ENCODE measurements at places on chromosomes 4 and X.

DNA sequence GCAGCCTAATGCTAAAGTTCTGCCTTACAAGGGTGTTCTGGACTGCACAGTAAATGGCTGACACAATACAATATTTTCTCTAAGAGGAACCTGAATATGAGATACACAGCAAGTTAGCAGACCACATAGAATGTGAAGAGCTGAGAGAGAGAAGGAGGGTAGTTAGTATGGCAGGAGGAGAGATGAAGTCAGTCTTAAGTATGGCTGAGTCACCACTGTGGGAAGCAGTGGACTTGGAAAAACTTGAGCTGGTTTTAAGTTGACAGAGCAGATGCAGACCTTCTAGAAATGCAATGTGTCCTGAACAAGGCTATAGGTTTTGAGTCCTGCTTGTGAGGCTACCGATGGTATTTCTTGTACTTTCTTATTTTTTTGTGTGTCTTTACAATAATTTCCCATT is 172.5 kb downstream of the SH2D1A start:
- DNase-seq, result no peak

GRCh38 chrX:31436424-31436823 is 364.6 kb upstream of the FTHL17 start:
- DNase-seq, result no peak

DNA sequence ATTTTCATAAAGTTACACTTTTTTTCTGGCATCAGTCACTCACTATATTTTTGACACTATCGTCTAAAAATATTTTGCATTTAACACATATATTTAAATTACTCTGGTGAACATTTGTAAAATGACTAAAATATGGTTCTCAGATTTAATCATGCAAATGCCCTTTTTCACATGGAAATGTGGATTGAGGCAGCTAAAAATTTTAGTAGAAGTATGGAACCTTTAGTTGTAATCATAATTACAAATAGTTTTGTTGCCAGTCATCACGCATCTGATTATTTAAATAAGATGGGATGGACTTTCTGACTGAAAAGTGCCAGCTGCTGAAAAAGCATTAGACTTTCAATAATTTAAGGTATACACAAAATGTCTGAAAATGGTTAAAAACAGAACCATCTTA is 119.3 kb downstream of the PDHA2 start:
- DNase-seq, result no peak

GRCh38 chr4:165709973-165710526 is 163.0 kb upstream of the TLL1 start:
- DNase-seq, result no peak

DNA sequence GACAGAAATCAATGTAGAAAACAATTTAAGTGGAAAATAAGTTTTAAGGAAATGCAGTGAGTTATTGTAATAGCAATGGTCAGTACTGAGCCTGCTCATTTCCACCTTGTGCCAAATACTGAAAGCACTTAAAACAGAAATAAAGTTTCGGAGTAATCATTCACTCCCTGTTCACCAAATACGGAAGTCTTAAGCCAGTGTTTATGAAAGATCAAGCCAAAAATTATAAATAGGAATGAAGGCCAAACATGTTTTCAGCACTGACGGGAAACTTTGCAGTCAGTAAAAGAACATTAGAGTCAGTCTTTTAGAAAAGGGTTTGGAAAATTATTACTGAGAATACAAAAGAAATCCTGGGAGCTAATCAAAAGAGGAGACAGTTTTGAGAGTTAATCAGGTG is 178.6 kb downstream of the DMD start:
- no peak for DNase-seq

GRCh38 chr4:121326597-121326996 is 54.2 kb downstream of the QRFPR start:
- no peak for DNase-seq

DNA sequence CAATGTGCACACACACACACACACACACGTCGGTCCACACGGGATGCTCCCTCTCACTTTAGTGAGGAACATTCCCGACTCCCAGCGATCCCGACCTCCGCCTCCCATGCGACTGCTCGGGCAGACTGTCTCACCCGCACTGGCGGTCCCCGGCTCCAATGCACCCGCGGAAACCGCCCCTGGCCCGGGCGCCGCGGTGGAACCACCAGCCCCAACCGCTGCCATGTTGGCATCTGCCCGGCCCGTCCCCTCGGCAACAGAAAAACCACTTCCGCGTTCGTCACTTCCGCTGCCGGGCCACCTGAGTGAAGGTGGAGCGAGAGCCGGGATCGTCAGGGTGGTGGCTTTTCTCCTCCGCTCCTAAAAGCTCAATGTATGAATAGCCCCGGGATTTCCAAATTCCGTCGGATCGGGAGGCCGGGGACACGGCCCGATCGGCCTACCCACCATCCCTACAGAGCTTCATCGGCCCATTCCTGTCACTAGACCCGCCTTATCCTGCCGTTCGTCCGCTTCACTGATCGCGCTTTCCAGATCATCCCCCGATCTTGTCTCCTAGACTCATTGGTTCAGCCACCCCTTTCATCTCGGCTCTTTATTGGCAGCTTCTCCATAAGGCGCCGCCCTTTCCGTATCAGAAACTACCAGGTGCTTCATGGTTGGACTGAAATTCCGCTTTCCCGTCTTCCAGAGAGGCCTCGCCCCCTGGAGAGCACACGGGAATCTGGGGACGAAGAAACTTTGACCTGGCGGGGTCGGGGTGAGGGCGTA is at the start of gene SLC35A2:
SLC35A2 (minus strand) TSS at position 235 of the 771 bp plus-strand sequence; CDS start at position 225, 10 bp downstream.
- peak; percentile 92 for DNase-seq

DNA sequence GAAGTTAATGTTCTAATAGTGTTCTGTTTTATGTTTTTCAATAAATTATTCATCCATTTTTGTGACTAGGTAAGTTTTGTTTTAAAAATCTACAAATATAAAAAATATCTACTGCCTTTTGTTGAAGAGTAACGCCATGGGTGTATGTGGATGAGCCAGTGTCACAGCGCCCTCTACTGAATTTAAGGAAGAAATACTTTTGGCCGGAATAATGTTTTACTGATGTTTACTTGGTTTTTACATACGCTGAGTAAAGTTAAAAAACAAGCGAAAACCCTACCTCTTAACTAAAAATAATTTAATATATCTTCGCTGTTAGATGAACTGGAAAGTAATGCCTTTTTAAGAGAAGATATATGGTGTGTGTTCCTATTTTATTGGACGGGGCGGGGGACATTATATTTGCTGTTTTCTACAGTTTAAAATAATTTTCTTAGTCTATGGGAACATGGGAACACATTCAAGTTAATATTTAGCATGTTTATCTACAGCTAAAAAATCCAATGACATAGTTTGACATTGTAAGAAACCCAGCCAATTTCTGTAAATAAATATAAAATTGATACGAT is 86.1 kb downstream of the CPE start:
- peak; percentile 50 for DNase-seq

DNA sequence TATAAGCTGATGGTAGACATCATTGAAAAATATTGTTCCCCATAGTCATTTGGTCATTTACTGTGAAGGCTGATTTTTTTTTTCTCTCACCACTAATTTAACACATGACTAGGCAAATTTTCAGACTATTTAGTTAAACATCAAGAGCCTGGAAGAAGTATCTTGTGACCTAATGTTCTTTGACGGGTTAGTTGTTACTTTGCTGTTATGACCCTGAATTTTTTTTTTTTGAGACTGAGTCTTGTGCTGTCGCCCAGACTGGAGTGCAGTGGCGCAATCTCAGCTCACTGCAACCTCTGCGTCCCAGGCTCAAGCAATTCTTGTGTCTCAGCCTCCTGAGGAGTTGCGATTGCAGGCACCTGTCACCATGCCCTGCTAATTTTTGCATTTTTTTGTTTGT is 67.0 kb downstream of the HPF1 start:
- no peak for DNase-seq

GRCh38 chr4:101707596-101707995 is 82.9 kb upstream of the BANK1 start:
- no peak for DNase-seq

GRCh38 chr4:116899561-116899960 is 185.8 kb downstream of the TRAM1L1 start:
- DNase-seq, result no peak
